Activated naive CD8-positive, alpha-beta T cell treated with anti-CD3 and anti-CD28 coated beads for 36 hours (primary cell): ENCODE measurements at places on chromosomes 6 and 20. TPM values are rescaled to one million over a fixed set of nuclear protein-coding genes. Genes with fewer than 3 reads are reported as not detected.

DNA sequence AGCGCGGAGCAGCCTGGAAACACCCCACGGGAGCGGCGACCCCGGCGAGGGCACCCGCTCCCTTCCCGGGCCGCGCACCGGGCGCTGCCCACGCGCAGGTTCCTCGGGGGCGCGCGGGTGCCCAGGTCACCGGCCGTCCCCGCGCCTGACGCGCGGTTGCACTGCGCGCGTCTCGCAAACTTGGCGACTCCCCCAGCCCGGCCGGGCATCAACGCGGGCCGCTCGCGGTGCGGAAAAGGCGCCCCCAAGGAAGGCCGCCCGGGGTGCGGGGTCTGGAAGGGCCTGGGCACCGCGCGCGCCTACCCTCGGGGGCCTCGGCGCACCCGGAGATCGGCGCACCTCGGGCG lies 555 bp upstream of the ZBTB46 start:
- no peak for DNase-seq

- no peak for DNase-seq
These were observed 744.1 kb upstream of the GJE1 start for GRCh38 chr6:141388666-141389065.

GRCh38 chr6:137309078-137309762 lies 90.0 kb upstream of the IFNGR1 start:
- no peak for DNase-seq

BPIFB1 gene
- not detected for total RNA-seq

- DNase-seq = no peak
These were observed 66.6 kb downstream of the IPCEF1 start for GRCh38 chr6:154289818-154290508.
